ENCODE measurements at places on chromosomes 2 and 18.

DNA sequence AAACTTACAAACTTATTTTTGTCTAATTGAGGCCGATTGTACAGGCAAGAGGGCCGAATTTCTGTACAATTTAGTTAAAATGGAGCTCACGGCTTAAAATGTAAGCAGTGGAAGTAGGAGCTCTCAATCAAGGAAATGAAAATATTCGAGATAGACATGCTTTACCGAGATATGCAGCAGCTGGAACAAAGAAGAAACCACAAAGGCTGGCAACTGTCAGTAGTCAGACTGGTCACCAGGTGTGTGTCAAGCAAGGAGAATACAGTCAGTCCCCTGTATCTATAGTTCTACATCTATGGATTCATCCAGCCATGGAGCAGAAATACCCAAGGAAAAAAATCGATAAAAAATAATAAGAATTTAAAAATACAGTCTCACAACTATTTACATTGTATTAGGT is 122.6 kb downstream of the WDSUB1 start:
- DNase-seq = no peak

DNA sequence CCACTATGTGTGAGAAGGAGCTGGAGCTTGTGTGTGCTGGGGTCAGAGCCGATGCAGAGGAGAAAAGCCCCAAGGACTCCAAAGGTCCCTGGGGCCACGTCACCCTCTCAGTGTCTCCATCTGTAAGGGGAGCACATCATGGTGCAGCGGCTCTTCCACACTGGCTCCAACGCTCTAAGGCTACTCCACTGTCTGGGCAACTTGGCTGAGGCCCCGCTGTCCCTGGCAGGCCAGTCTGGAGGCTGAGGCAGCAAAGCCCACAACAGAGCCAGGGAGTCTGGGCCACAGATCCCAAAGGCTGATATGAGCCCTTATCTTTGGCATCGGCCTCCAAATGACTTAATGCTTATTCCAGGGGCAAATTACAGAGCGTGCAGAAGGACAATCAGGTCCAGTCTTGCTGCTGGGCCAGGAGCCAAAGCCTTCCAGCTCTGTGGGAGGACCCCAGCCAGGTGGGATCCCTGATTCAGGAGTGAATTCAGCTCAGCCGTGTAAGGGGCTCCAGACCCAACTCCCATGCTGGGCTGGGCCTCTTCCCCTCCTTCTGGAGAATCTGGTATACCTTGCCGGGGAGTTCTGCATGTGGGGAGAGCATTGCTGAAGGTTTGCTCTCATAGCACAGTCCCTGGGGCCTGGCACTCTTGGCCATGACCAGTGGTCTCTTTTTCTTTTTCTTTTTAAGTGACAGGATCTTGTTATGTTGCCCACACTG is 1.8 kb upstream of the DUSP2 start:
- DNase-seq = no peak

GRCh38 chr2:141856215-141856919 is 274.4 kb downstream of the LRP1B start:
- no peak for DNase-seq

DNA sequence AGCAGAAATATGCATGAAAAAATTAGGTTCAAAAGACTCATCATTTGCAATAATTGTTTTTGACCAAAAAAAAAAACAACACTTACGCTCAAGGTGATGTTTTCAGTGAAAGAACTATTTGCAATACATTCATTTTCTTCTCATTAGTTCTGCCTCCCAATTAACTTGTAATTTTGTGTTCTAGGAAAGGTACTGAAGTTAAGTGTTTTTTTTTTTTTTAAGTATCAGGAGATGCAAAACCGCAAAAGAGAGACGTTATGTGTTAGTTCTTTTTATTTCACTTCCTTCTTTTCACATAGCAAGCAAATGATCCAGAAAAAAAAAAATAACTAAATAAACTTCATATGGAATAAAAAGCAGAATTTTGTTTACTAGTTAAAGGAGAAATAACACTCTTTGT is 735.2 kb upstream of the GCFC2 start:
- no peak for DNase-seq

- no peak for DNase-seq
These were observed 59.0 kb downstream of the MOGAT1 start for GRCh38 chr2:222730366-222730999.

DNA sequence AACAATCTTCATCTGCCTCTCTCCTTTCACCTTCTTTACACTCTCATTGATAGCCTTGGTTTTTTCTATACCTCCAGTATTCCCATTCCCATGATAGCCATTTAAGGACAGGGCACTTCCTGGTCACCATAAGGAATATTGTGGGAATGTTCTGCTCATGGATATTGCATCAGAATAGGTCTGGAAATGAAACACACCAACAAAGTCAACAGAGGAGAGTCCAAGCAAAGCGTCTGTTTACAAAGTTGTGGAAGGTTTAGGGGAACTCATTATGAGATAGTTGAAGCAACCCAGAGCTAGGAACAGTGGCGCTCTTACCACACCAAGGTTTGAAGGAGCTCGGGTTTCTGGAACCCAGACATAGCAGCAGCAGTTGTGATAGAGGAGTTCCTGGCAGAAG is 150.3 kb upstream of the TNP1 start:
- DNase-seq = no peak

GRCh38 chr2:100812116-100812515 is 7.8 kb upstream of the NPAS2 start:
- DNase-seq = no peak

- DNase-seq = no peak
These were observed 30.6 kb downstream of the SEPTIN10 start for GRCh38 chr2:109582928-109583895.

DNA sequence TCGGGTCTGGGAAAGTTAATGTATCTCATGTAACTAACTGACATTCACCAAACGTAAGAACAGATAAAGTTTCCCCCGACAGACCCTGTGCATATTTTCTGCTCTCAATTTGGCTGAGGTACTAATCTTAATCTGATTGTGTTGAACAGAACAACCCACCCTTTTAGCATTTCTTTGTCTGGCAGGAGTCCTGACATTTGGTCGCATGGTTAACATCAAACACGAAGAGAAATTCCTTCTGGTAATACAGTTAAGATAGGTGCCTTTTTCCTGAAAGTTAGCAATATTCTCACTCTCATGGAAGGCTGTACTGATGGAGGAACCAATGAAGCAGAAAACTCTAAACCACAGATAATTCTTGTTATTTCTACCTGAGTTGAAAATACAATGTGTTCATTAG is 520.8 kb downstream of the PARD3B start:
- DNase-seq = no peak

DNA sequence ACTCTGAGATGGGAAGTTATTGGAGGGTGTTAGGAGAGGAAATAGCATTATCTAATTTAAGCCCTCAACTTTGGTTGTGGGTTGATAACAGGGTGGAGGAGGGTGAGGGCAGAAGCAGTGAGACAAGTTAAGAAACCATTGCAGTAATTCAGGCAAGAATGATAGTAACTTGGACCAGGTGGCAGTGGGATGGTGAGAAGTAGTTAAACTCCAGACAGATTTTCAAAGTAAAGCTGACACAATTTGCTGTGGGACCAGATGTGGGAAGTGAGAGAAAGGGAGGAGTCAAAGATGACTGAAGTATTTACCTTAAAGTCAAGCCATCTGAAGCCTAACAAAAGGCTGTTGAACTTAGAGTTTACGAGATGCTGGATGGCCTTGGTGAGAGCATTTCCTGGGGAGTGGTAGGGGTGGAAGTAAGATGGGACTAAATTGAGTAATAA is 163.2 kb upstream of the KLF7 start:
- no peak for DNase-seq

- DNase-seq = no peak
These were observed 59.1 kb downstream of the SAP130 start for GRCh38 chr2:127968610-127969339.

GRCh38 chr2:69789175-69789721 is 40.2 kb upstream of the GMCL1 start:
- DNase-seq = peak; percentile 28

DNA sequence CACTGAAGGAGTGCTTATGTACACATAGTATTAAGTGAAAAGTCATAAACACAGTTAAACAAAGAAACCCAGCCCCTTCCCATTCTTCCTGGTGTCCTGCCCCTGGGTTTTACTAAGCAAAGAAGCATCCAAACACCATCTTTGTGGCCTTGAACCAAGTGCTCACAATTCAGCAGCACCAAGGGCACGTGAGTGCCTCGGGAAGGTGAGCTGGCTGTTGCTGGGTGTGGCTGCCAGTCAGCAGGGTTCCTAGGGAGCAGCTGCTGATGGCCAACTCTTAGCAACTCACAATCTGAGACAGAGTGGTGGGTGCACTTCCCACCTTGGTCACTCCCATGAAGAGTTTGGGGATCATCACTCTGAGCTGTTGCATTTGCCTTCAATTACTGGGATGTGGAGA is 97.7 kb upstream of the PGAP1 start:
- DNase-seq = no peak

GRCh38 chr2:230713331-230714135 is 891 bp downstream of the CAB39 start:
- DNase-seq = peak; percentile 38

GRCh38 chr2:111207851-111208250 is 87.1 kb downstream of the BCL2L11 start:
- DNase-seq = no peak

- DNase-seq = no peak
These were observed 131.2 kb downstream of the NUP35 start for GRCh38 chr2:183255411-183255810.

- DNase-seq = no peak
These were observed 226.3 kb upstream of the SMAD7 start for GRCh38 chr18:49177071-49177470.

- peak; percentile 86 for DNase-seq
These were observed 455 bp upstream of the DLX1 start for GRCh38 chr2:172084645-172085459.

DNA sequence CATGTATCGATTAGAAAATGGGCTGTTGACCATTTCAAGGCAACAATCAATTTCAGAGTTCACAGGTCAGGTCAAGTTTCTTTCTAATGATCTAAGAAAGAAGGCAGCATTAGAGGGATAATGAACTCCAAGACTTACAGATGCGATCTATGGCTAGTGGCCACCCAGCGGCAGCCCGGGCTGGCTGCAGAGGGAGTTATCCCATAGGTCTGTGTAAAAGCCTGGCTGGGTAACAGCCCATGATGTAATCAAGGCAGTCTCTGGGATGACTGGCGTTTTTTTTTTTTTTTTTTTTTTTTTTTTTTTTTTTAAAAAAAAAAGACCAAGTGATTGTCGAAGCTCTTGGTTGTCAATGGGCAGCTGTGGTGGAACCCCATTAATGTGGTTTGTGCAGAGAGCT is 171.1 kb upstream of the SKOR2 start:
- peak; percentile 46 for DNase-seq

- DNase-seq = peak; percentile 12
These were observed 143.8 kb downstream of the PIEZO2 start for GRCh38 chr18:11005528-11005927.

DNA sequence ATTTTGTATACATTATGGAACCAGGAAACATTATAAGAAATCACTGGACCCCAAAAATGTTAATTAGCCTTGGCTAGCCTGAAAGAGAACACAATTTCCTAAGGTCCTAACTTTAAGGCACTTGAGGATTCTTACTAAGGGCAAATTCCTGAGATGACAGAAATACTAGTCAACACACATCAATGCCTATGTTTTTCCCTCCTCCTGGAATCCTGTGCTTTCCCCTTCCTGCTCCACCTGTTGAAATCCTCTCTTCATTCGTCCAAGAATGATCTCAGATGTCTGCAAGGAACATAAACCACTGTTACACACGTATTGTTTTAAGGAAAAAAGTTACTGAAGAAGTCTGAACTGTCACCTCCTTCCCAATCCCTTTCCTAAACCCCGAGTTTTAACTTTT is 21.2 kb upstream of the DARS1 start:
- DNase-seq = peak; percentile 10

- DNase-seq = no peak
These were observed 925.5 kb downstream of the SLC4A3 start for GRCh38 chr2:220552790-220553535.

GRCh38 chr18:36303211-36303844 is 5.8 kb downstream of the FHOD3 start:
- DNase-seq = no peak

GRCh38 chr2:241559323-241560161 is 997 bp downstream of the BOK start:
- peak; percentile 89 for DNase-seq

GRCh38 chr2:11904029-11904428 is 157.6 kb downstream of the LPIN1 start:
- no peak for DNase-seq

DNA sequence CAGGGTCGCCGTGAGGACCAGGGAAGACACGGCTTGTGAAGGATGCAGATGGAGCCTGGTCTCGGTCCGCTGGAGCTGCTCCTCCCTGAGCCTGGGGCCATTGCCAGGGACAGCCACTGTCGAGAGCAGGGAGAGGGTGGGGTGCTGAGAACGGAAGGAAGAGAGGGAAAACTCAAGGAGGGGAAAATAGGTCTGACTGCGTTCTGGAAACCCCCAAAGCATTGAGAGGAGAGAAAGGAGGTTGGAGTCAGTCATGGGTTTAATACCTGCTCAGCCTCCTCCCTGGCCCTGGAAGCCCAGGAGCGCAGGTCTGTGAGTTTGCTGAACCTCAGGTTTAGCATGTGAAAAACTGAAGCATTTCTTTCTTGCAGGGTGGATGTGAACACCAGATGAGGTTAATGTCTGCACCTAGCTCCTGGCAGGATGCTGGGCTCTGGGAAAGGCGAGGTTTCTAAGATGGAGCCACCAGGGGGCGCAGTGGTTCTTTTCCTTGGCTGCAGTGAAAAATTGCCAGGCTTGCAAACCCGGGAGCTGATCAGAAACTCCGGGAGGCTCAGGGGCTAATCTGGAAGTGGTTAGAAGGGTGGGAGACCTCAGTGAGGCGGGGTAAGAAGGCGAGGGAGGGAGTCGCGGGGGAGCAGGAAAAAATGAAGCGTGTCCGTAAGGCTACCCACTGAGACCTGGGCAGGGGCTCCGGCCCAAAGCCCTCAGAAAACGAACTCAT is 33.6 kb upstream of the RNF149 start:
- peak; percentile 78 for DNase-seq

- peak; percentile 48 for DNase-seq
These were observed 27.5 kb downstream of the EML4 start for GRCh38 chr2:42196403-42197267.

GRCh38 chr2:52264488-52264887 is 1232.6 kb upstream of the NRXN1 start:
- no peak for DNase-seq

GRCh38 chr2:168850846-168851245 is 39.4 kb downstream of the SPC25 start:
- no peak for DNase-seq

DNA sequence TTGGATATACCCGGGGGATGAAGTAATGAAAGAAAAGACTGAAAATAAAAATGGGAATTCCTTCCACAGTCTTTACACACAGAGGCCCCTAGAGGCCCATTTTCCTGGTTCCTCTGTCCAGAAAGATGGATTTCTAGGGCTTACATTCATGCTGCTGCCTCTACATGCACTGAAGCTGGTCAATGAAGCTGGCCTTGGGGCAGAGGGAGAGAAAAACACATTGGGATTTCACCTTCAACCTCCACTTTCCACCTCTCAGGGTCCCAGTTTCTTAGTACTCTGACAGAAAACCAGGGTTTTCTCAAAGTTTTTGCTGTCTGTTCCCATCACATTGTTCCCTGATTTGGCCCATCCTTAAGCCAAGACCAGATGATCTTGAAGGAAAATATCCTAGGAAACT is 154.6 kb upstream of the ZSWIM2 start:
- no peak for DNase-seq

Data from iPS-NIHi11 (cell line).